Stimulated activated CD8-positive, alpha-beta memory T cell treated with anti-CD3 and anti-CD28 coated beads, Interleukin-4, amount 100 ng/mL, for 1 hour (primary cell): ENCODE measurements at places on chromosomes 7 and 10.

DNA sequence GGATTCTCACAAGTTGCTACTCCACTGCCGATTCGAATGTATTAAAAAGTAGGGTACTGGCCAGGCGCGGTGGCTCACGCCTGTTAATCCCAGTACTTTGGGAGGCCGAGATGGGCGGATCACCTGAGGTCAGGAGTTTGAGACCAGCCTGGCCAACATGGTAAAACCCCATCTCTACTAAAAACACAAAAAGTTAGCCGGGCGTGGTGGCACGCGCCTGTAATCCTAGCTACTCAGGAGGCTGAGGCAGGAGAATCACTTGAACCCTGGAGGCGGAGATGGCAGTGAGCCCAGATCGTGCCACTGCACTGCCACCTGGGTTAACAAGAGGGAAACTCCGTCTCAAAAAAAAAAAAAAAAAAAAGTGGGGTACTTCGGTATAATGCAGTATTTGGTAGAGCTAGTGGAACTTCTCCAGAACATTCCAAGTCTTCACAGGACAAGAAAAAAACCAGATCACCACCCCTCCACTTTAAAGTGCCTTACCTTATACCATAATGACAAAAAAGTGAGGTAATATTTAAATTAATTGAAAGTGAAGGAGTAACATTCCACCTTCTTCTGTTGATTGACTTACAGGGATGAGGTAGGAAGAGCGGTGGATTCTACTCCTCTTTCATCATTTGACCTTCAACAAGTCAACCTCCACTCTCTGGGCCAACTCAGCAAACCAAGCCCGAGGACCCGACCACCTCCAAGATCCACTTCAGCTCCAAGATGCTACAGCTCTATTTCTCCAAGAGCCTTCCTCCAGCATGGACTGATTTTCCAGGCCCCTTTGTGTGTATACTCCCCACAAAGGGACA lies 2.0 kb downstream of the BAZ1B start:
- no peak for DNase-seq

DNA sequence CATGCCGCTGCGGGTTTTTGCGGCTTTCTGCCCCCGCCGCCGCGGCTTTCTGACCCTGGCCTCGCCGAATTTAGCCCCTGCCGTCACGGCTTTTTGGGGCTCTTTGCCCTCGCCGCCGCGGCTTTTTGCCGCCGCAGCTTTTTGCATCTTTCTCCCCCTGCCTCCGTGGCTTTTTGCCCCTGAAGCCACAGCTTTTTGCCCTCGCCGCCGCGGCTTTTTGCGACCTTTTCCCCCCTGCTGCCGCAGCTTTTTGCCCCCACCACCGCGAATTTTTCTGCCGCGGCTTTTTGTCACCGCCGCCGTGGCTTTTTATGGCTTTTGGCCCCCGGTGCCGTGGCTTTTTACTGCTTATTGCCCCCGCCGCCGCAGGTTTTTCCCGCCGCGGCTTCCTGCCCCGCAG lies 636.5 kb downstream of the ZNF716 start:
- DNase-seq: no peak

DNA sequence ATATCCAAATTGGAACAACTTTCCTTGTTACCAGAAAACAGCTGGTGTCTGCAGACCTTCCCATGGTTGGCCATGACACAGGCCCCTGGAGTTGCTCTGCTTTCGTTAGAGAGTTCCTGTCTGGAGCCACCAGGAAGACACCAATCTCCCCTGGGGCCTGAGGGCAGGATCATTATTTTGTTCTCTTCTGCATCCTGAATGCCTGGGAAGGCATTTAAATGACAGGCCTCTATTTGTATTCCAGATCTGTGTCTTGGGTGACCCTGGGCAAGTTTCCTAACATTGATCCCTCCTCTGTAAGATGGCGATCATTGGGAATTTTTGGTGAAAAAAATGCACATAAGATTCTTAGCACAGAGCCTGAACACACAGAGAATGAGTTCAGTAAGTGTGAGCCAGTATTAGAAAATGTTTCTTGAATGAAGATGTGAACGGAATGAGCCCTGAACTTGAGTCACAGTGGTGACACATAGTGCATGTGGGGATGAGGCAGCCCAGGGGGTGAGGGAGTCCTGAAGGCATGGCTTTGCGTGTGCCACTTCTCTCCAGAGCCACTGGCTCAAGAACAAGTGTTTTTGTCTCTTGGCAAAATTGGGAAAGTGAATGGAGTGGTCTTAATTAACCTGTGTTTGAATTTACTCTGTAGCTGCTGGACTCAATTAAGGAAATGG lies 28.4 kb downstream of the BMPER start:
- DNase-seq: no peak

GRCh38 chr10:131210181-131210580 lies 101.3 kb downstream of the TCERG1L start:
- DNase-seq: no peak

DNA sequence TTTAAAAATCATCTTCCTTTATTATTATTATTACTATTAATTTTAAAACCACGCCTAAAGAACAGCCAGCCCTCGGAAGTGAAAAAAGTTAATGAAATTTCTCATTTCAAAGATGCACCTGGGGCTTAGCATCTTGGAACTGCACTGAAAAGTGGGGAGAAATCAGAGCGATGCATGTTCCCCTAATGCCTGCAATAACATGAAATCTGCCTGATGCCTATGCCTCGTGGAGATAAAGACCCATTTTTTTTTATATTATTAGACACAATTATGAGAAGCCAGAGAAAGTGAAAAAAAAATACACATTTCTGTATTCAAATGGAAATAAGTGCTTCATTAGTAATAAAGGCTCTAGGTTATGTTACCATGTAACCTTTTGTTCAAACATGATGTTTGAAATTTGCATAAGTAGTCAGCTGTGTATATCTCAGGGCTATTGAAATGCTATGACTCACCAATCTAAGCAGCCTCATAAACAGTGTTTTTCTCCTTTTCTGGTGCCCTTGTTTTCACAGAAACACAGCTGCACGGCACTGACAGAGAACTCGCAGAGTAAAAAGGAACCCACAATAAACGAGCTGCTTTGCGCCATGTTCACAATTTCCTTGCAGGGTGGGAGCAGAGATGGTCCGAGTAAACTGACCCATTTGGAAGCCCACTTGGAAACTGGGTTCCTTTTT lies 175.8 kb upstream of the PRKCQ start:
- DNase-seq: no peak

GRCh38 chr7:159103382-159104187 lies 41.1 kb downstream of the VIPR2 start:
- DNase-seq: no peak

DNA sequence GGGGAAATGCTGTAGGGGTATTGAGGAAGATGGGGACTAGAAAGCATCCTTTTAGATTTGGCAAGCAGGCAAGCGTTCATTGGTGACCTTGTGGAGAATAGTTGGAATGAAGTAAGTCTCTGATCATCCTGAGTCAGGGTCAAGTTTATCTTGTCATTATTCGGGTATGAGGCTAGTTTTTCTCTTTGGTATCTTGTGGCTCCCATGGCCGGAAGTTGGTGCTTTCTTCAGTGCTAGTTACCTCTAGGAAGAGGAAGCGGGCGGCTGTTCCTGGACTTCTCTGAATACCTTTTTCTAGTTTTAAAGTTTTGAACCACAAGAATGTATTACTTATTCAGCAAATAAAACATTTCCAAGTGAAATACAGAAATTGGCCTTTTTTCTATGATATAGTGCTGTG lies 9.2 kb downstream of the CREM start:
- no peak for DNase-seq

DNA sequence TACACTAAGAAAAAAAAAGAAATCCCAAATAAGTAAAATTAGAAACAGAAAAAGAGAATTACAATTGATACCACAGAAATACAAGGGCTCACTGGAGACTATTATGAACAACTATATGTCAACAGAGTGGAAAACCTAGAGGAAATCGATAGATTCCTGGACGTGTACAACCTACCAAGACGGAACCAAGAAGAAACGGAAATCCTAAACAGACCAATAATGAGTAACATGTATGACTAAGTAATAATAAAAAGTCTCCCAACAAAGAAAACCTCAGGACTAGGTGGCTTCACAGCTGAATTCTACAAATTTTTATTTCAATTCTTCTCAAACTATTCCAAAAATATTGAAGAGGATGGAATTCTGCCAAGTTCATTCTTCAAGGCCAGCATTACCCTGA lies 13.9 kb downstream of the DIP2C start:
- DNase-seq: no peak

DNA sequence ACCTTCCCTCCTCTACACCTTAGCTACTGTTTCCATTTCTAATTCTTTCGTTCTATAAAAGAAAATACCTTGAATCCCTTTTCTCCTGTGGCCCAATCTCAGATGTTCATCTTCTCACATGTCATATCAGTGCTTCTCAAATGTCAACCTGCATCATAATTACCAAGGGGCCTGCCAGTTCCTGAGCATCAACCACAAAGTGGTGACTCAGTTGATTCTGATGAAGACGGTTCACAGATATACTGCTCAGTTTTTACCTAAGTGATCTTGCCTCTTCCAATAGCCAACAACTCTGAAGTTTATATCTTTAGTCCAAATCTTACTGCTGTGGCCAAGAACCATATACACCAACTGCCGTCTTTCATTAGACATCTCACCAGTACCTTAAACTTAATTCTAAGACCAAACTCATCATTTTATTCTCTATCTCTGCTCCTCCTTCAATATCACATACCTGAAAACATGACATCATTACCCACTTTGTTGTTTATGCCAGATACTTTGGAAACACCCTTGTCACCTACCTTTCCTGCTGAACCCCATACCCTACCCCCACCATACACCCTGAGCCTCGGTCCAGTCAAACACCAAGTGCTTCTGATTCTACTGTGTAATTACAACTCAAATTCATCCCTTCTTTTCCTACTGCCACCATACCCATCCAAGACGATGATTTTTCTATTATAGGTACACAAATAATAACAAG lies 115.5 kb downstream of the LMBR1 start:
- DNase-seq: no peak

- DNase-seq: no peak
Observed at GRCh38 chr7:154744256-154744860, 258.6 kb downstream of the PAXIP1 start.

GRCh38 chr10:46289209-46289810 lies 2.5 kb downstream of the ANTXRL start:
- no peak for DNase-seq

DNA sequence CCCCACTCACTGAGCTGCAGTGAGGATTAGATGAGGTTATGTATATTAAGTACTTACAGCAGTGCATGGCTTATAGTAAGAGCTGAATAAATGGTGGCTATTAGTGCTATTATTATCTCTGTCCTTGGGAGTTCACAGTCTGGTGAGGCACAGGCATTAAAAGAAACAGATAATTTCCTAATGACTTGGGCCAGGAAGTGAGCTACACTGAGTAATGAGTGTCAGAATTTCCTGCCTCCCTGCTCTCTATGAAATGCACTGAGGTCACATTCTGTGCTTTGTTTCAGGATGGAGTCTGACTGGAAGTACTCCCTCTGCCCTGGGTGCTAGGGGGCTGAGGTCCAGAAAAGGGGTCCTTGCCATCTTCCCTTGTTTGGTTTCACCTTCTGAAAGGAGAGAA lies 48.7 kb upstream of the LOXL4 start:
- DNase-seq: no peak

GRCh38 chr7:78677391-78677790 lies 776.1 kb downstream of the MAGI2 start:
- DNase-seq: no peak

- DNase-seq: no peak
Observed at GRCh38 chr10:63103971-63104409, 29.1 kb upstream of the NRBF2 start.

DNA sequence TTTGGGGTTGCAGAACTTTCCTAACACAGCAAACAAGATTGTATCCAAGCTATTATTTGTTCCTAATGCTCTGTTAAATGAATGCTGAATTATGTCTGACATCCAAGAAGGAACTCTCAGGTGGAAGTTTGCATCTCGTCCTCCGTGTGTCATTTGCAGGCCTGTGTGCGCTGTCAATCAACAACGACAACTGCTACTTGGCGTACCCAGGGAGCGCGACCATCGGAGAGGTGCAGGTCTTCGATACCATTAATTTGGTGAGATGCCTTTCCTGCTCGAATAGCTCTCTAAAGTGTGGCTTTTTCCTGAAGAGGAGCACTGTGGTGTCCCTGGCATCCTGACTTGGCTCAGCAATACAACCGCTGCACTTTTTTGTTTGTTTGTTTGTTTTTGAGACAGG lies 26.9 kb downstream of the WIPI2 start:
- DNase-seq: no peak

- no peak for DNase-seq
Observed at GRCh38 chr10:101258179-101258885, 29.1 kb upstream of the LBX1 start.

GRCh38 chr7:78007231-78007630 lies 208.7 kb downstream of the PHTF2 start:
- DNase-seq: no peak

DNA sequence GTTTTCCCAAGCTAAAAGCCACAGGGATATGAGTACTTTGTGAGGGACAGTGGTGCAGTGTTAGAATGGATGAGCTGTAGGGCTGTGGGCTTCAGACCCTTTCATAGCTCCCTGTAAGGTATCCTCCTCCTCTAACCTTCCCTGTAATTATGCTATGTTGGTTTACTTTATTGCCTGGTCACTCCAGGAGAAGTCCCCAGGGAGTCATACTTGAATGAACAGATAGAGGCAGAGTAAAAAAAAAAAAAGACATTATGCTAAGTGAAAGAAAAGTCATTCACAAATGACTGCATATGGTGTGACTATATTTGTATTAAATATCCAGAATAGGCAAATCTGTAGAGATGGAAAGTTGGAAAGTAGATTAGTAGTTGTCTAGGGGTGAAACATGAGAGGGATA lies 434.4 kb downstream of the AUTS2 start:
- no peak for DNase-seq

GRCh38 chr7:107593025-107593410 lies 13.0 kb downstream of the BCAP29 start:
- no peak for DNase-seq

GRCh38 chr10:77944519-77944918 lies 18.0 kb upstream of the DLG5 start:
- no peak for DNase-seq

DNA sequence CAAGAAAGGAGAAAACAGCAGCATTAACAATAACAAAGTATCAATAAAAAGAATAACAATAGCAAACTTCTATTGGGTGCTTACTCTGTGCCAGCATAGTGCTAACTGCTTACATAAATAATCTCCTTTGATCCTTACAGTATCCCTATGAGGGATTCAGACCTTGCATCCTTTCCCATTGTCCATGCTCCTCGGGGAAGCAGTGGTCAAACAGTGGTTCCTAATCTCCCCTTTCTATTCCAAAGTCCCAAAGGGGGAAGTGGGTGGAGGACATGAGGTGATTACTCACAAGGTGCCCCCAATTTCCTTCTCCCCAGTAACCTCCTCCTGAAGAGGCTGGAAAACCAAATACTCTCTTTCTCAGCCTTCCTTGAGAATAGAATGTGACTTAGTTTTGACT lies 22.0 kb upstream of the MSMB start:
- no peak for DNase-seq

DNA sequence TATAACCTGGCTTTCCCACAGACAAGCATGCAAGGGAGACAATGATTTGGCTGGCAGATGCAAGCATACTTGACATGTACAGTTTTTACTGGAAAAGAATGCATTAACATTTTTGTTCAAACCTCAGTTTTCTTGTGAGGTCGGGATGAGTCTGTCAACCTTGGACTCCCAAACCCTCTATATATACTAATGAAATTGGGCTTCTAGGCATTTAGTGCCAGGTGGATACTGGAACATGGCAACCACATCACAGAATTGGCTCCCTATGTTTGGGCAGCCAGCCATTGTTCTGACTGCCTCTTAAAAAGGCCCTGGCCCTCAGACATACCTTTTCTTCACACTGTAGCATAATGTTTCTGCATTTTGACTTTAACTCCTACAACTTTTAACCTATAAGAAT lies 39.1 kb downstream of the CDK6 start:
- no peak for DNase-seq
